ENCODE measurements at places on chromosomes 1 and 21.

DNA sequence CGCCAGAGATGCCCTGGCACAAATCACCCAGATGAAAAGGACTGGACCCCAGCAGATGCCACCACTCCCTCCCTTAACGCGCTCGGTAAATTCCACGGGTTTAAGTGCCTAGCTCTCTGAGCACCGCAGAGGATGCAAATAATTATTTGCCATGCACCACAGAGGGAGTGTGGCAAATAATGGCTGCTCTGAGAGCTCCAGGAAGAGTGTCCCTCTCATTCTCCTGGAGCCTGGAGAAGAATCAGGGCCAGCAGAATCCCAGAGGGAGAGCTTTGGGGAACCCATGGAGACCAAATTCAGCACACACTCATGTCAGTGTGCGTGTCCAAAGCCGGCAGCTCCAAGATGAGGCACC lies 667 bp downstream of the HHIPL2 start:
- DNase-seq = no peak

DNA sequence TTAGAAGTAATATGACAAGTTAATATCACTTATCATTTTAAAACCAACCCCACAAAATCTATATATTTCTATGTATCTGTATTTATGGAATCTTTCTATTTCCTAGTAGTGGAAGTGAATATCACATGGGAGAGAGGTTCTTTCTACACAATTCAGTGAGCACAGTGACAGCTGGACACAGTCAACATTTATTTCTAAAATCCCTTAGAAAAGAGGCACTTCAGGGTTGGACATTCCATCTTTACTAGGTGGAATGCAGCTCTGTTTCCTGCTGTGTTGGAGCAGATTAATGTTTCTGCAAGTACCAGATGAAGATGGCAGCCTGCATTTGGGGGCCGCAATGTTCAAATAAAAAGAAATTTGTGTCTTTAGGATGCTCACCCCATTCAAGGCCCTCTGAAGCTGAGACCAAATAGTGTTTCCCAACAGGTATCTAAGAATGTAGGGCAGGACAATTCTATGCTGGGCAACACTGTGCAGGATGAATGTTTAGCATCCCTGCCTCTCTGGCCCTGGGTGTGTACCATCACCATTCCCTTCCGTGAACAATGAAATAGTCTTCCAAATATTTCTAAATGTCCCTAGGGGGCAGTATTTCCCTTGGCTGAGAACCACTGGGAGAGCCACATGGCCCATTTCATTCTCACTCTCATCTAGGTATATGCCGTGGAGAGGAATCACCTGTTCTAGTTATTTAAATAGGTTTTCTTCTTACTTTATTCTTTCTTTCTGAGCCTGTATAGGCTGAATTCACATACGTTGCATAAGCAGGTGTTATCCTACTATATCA lies 394.8 kb downstream of the PRDM2 start:
- DNase-seq = no peak

GRCh38 chr21:35932232-35932911 lies 128.0 kb downstream of the SETD4 start:
- peak; percentile 6 for DNase-seq

- DNase-seq = no peak
Observed at GRCh38 chr1:33433509-33434362, 2.8 kb upstream of the PHC2 start.

GRCh38 chr1:1891349-1892078 lies 627 bp upstream of the GNB1 start:
- peak; percentile 85 for DNase-seq

DNA sequence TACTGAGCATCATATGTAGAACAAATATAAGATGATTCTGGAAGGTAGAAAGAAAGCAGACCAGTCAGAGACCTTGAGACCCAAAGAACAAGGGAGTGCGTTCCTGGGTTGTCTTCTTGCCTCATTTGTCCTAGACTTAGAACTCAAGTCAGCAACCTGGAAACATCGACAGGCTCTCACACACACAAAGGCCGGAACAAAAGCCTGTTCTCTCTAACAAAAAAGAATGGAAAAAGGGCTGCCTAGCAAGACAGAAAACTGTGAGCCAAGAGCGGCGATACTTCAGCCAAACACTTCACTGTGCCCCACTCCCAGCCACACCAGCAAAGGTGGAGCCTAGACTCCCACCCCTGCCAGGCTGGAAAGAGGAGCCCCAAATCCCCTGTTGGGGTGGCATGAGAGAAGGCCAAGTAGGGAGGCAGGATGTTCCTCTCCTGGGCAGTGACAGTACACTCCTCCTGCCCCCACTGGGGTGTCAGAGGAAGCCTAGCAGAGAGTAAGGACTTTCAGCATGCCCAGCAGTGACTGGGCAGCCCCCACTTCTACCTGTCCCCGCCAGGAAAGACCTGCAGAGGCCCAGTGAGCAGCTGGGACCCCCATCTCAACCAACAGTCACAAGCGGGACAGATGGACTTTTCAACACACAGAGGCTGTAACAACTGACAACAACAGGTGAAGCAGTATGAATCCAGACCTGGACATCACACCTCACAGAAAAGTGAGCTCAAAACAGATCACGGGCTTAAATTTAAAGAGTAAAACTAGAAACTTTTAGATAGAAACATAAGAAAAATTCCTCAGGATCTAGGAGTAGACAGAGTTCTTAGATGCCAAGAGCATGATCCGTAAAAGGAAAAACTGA lies 33.0 kb downstream of the MRAP start:
- no peak for DNase-seq

DNA sequence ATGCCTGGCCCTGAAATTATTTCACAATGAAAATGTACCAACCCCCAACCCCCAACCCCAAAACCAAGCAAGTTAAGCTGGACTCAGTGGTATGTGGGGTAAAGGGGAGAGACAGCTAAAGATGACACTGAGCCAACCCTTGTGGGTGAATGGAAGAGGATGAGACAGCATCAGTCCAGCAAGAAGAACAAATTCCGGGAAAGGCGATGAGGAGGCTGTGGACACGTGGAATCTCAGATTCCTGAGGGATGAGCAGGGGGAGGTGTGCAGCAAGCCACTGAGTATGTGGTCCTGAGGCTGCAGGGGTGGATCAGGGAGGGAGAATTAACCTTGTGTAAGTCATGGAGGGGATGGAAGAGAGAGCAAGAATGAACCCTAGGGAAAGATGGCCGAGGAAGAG lies 14.4 kb upstream of the ZNF362 start:
- DNase-seq = no peak

GRCh38 chr1:165356876-165357275 lies 361 bp upstream of the LMX1A start:
- DNase-seq = no peak

DNA sequence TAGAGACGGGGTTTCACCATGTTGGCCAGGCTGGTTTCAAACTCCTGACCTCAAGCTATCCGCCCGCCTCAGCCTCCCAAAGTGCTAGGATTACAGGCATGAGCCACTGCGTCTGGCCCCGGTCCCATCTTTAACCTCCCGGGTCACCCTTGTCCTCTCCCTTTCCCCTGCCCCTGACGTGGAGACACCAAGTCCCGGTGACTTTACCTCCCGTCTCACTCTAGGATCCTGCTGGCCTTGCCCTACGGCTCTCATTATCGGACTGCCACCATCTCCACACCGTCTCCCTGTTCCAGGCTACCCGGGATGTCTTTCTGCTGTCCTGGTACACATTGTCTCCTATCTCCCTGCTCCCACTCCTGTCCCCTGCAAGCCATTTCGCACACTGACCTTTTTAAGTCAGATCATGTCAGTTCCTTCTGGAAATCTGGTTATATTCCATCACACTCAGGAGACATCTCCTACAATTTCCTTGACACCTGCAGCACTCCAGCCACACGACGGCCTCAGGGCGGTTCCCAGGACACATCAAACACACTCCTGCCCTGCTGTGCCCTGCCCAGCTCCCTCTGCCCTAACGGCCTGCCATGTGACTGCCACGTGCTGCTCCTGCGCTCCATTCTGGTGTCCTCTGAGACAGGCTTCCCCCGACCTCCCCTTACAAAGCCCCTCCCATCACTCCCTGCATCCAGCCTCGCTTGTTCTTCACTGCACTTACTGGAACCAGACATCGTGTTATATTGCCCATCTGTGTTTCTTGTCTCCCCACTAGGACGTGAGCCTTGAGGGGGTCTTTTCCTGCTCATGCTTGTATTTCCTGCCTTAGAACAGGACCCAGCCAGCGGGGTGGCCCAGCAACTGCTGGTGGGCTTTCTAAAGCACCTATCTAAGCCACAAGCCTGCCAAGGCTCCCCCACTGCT lies 32.7 kb downstream of the TTC39A start:
- DNase-seq = no peak

GRCh38 chr1:80278936-80279335 lies 1272.4 kb upstream of the ADGRL4 start:
- no peak for DNase-seq

GRCh38 chr1:160330119-160330518 lies 12.9 kb downstream of the COPA start:
- no peak for DNase-seq

GRCh38 chr1:34060901-34061415 lies 104.1 kb downstream of the CSMD2 start:
- no peak for DNase-seq

DNA sequence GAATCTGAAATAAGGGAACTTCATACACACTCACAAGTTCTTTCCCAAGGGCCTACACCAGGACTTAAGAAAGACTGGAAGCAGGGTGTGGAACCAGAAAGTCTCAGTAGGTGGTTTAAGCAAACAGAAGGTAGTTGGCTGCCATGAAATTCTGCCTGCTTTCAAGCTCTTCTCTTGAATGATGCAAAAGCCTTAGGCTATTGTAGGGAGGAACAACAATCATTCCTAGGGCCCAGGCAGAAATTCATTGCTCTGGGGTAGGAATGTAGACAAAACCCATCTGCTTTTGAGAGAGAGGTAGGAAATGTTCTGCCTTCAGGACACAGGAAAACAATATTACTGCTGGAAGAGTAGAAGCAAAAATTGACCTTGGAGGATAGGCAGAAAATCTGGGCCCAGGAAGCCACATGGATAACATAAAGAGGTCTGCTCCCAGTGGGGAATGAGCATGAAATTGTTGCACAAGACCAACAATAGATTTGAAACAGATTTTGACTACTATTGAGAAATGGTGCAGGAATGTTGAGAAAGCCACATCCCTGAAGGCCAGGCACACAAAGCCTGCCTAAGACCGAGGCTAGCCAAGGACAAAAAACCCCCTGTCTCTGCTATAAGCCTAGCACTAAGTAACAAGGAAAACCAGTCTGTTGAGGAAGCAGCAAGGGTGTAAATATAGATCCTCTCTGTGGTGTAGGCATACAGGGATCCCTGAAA lies 22.7 kb upstream of the SFT2D2 start:
- DNase-seq = no peak

- no peak for DNase-seq
Observed at GRCh38 chr1:67793562-67793961, 39.7 kb downstream of the GNG12 start.

GRCh38 chr21:40194185-40194980 lies 327.1 kb downstream of the PCP4 start:
- no peak for DNase-seq

DNA sequence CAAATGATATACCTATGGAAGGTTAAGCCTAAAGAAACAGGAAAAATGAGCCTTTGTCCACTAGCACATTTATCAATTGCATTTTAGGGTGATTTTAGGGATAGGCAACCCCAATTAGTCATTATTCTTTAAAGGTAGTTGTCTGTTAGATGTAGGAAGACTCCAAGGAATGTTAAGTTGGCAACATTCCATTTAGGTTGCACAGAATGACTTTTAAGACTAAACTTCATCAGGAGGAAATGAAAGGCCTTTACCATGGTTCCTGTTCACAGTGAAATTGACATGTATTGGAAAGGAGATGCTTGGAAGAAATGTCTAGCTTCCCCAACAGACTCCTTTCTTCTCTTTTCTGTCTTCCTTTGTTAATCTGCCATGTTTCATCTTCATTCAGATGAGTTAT lies 1.6 kb upstream of the APOBEC4 start:
- no peak for DNase-seq

DNA sequence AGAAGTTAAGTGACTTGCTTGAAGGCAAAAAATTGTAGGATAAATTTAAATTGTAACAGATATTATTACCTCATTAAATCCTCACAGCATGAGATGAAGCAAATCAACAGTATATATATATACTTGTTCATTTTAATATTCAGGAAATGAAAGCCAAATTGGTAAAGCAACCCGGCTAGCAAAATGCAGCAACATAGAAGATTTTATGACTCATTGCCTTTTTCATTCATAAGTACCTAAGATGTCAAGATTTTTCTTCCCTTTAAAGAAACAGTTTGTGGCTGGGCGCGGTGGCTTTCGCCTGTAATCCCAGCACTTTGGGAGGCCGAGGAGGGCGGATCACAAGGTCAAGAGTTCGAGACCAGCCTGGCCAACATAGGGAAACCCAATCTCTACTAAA lies 190.5 kb upstream of the NRIP1 start:
- no peak for DNase-seq

- no peak for DNase-seq
Observed at GRCh38 chr1:33420870-33421775, 9.8 kb downstream of the PHC2 start.

DNA sequence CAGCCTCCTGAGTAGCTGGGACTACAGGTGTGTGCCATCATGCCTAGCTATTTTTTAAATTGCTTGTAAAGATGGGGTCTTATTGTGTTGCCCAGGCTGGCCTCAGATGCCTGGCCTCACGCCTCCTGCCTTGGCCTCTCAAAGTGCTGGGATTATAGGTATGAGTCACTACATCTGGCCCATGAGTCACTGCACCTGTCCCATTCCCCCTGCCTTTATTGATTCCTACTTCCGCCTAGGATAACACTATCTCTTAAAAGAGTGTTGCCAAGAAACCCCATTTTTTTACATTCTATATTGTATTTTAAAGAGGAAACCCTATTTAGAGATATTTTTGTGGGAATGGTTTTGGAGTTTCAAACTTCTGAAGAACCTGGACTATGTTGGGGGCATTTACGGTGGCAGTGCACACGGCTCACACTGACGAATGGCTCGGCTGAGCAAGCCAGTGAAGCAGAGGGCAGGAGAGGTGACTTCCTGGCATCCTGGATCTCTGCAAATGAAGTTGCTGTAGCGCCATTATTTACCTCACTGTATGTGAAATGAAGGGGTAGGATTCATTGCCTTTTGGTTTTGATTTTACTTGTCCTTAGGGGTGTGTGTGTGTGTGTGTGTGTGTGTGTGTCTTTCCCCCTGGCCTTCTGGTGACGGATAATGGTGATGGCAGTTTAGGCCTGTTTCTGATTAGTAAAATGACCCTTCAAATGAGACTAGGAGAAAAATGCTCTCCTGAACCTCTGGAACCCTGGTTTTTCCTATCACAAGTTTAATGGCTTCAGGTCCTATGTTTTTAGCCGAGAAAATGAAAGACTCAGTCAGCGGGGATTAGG lies 22.5 kb downstream of the KIF26B start:
- no peak for DNase-seq

- DNase-seq = peak; percentile 2
Observed at GRCh38 chr1:93061895-93062792, 16.9 kb upstream of the MTF2 start.

- no peak for DNase-seq
Observed at GRCh38 chr1:109225711-109226445, 12.2 kb downstream of the SARS1 start.

All from hypothalamus (tissue), 51 donors.